Hematopoietic multipotent progenitor cell treated with erythropoietin and hydrocortisone succinate and interleukin-3 and kit ligand, for 8 days (in vitro differentiated cells): ENCODE measurements at places on chromosomes 1 and 21.

GRCh38 chr1:24912376-24913273 lies 17.5 kb downstream of the RUNX3 start:
- DNase-seq, result no peak

DNA sequence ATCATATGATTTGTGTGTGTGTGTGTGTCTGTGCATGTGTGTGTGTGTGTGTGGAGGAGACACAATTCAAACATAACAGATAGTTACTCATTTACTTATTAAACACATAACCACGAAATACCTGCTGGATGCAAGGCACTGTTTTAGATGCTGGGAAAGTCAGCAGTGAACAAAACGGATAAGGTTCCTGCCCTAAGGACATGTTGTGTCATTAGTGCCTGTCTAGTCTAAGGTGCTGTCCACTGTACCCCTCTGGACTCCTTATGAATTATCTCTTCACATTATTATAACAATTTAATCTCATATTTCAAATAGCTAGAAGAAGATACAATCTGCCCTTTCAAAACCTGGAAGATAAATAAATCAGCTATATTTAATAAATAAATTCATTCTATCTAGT lies 162.4 kb downstream of the PLPPR5 start:
- DNase-seq, result no peak

GRCh38 chr1:151720125-151720524 lies 1.2 kb upstream of the RIIAD1 start:
- peak; percentile 60 for DNase-seq

GRCh38 chr1:38289034-38289433 lies 242.4 kb upstream of the POU3F1 start:
- no peak for DNase-seq

DNA sequence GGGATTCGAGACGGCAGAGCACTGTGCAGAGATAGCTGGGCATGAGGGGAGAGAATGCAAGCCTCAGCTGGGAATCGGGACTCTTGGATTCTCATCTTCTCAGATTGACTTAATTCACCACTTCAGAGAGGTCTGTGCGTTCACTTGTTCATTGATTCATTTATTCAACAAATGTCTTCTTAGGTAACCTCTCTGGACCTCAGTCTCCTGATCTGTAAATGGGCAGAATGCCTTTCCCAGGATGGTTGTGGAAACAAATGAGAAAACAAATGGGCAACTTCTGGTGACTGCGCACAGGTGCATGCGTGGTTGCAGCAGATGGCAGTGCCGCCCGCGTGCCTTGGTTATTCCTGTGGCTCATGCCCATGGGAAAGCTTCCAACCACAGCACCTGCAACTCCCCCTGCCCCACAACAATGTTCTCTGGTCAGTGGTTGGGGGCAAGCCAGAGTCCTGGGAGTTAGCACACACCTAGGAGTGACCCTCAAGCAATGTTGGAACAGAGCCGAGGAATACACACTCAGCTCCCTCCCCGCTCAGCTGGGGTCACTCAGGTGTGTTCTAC lies 110.1 kb upstream of the RUNX3 start:
- DNase-seq, result no peak

GRCh38 chr1:36782785-36783184 lies 251.5 kb downstream of the GRIK3 start:
- no peak for DNase-seq

DNA sequence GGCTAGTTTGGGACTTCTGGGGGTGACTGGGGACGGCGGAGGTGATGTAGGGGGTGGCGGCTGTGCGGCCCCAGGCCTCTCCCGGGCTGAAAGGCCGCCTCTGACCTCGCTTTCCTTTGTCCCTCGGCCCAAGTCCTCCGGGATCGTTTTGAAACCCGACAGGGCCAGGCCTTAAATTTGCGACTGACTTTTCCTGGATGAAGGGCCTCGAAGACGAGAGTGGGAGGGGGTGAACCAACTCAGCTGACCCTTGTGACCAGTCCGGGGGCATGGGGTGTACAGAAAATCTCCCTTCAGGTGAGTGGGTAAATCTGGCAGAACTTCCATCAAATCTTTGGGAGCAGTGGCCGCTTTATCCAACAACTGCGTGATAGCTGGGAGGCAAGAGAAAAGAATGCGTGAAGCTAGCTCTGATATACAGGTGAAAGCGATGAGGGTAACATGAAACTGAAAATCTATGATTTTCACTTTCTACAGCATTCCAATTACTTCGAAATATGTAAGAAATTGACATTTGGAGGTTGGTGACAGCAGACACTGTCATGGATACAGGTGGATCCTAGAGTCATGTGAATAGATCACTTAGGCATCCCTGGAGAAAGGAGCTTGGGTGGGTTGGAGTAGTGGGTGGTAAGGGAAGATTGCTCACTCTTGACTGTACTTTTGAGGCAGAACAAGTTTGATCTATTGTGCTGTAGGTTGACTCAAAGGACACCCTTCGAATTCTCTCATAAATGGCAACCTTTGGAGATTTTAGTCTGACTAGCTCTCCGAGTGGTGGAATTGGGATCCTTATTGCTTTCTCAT lies 885 bp downstream of the AHCYL1 start:
- no peak for DNase-seq

DNA sequence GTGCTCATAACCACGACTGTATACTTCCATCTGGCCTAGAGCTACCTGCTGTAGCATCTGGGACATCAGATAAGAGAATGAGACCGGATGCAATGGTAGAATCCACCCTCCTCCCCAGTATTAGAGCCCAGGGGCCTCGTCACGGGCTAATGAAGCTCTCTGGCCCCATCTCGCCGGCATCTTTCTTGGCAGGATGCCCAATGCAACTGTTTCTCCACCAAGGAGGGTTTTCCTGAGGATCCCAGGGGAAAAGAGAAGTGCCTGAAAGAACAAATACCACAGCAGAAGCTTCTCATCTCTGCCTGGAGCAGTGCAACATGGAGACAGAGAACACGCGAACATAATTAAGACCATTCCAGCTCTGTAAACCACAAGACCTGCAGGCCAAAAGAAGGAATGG lies 80.0 kb downstream of the VWA5B1 start:
- no peak for DNase-seq

GRCh38 chr1:172343240-172344160 lies 77.0 kb upstream of the C1orf105 start:
- DNase-seq, result no peak

DNA sequence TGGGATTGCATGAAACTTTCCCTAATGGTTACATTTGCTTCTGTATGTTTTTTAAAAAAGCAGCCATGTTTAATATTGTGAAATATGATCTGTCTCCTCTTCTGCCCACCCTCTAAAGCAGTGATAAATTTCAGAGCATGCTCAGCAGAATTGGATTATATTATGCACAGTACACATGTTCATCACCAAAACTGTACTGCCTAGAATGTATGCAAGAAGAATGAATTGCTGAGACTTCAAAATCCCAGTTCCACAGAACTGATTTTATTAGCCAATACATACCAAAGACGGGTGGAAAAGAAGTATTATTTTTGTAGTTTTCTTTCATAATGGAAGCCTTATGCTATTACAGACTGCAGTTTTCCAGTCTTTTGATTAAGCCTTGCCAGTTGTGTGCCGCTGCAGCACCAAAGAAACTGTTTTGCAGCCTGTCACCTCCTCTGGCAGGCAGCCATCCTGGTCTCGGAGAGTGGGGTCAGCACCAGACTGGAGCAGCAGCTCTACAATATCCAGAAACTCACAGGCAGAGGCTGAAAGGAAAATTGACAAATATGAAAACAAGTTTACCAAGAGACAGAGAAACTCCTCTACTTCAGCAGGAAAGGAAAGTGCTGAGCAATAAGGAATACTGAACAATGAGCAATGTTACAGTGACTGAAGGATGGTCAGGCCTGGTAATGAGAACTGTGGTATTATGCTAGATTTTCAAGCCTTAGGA lies 58.1 kb downstream of the LHX4 start:
- DNase-seq, result no peak

DNA sequence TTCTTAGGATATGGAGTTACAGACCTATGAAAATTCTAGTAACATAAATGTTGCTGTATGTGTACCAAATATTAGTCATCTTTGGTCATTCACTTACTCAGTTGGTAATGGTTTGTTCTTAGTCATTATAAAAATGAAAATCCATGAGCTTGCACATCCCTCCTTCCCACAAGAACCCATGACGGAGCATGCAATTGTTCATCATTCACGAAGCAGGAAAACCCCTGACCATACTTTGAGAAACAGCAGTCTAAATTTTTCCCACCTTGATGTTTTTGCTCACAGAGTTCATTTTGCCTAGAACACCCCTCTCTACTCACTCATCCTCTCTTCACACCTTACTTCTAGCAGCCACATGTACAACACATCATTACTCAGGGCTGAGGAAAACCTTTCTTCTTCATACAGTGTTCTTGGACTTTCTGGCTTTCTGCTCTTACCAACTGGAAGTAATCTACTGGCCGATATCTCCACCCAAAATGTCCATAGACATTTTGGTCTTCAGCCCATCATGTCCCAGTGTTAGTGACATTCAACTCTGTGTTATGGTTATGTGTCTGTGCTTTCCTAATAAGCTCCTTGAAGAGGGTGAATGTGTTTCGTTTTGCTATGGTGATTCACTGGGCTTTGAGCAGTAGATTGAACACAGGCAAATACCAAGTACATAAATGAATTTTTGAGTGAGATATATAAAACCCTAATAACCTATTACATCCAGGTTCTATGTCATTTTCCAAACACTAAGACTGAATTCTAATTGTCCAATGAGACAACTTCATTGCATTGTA lies 189.9 kb downstream of the ZC3H11B start:
- DNase-seq, result no peak

GRCh38 chr1:243421784-243422183 lies 165.9 kb downstream of the SDCCAG8 start:
- DNase-seq, result peak; percentile 83

GRCh38 chr21:46486481-46487126 lies 27.9 kb downstream of the DIP2A start:
- peak; percentile 12 for DNase-seq

DNA sequence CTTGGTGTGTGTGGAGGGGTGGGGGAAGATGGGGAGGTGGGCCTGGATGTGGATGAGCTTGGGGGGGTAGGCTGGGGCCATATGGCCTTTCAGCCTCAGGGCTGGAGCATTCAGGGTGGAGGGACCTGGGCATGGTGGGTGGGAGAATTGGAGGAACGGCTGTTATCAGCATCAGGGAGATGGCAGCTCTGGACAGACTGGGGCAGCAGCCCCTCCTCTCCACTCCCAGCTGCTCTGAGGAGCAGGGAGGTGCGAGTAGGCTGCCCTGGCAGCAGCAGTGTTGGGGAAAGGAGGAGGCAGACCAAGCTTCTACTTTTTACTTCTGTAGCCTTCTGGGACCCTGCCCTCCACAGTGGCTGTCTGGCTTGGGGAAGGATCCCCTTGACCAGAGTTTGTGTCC lies 10.2 kb downstream of the PPFIA4 start:
- no peak for DNase-seq

DNA sequence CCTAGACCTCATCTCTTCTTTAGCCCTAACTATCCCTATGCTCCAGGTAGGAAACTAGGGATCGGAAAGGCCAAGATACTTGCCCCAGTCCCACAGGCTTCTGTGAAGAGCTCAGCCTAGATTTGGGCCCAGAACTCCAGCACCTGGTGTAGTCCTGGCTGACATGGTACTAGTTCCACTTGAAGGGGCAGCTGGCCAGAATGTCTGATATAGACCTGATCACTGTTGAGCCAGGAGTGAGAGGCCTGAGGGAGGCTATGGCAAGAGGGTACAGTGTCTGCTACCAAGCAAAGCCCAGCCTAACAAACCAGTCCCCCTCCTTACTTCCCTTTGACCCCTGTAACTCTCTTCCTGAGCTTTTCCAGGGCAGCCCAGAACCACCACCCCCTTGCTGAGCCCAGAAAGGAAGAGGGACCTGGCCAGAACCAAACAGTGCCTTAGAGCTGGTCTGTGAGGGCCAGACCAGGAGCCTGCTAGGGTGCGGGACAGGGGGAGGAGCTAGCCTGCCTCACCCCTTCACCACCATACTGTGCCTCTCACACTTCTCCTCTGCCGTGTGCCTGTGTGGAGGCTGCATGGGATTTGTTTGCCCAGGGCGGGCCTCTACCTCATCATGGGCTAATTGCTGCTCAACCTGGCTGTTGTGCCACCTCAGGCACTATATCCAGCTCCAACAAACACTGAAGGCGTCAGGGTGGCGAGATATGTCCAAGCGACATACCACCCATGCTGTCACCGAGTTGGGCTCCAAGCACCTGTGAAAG lies 10.9 kb downstream of the POMGNT1 start:
- DNase-seq, result no peak

- DNase-seq, result no peak
Observed at GRCh38 chr1:57061369-57061768, 95.6 kb upstream of the C8B start.

- no peak for DNase-seq
Observed at GRCh38 chr21:42276526-42277154, 38.6 kb downstream of the TFF3 start.

DNA sequence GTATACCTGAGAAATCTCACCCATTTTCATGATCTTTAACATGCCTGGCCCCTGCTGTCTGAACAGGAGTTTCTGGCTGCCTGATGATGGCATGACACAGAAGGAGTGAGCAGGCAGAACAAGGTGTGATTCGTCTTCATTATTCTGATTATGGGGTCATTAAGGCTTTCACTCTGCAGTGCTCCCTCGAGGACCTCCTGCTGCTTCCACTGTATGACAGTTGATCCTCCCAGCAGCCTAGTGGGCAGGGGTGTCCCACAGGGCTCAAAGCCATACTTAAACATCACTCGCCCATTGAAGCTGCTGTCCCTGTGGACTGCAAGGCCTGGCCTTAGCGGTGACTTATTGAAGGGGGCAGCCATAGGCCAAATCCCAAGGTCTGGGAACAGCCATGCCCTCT lies 12.7 kb upstream of the PARS2 start:
- DNase-seq, result no peak

GRCh38 chr1:178998295-178998694 lies 27.4 kb upstream of the FAM20B start:
- DNase-seq, result no peak

DNA sequence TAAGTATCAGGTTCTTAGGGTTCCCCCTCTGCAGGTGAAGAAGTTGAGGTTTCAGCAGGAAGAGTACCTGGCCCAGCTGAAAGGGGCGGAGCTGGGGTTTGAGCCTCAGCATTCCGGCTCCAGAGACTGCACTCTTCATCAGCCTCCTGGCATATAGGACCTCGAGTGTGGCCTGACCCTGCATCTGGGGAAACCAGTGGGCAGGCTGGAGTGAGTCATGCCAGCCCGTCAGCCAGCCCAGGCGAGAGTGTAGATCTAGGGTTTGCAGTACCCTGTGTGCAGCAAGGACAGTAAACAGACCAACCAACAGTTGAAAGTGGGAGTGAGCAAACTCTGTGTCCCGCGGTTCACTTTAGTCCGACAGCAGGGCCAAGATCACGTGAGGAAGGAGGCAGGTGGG lies 14.1 kb downstream of the MFSD2A start:
- no peak for DNase-seq

DNA sequence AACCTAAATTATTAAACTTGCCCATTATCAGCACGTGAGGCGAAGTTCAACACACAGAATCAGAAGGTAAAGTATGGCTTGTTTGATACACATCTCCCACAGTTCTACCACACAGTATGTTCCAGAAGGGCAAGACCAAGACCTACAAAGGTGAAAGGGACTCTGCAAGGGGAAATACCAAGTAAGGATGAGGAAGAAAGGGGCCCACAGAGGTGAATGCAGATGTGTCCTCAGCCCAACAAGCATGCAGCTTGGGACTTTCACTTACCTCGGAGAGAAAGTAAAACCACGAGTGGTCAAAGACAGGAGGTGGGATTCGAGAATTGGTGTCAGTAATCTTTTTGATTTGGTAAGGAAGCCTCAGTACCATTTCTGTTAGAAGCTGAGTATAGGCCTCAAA lies 85.8 kb downstream of the UBR4 start:
- no peak for DNase-seq

- DNase-seq, result no peak
Observed at GRCh38 chr1:161816201-161816600, 50.1 kb downstream of the ATF6 start.
